ENCODE measurements at places on chromosomes 4 and X.

- no peak for DNase-seq
These were observed 177.3 kb upstream of the PABPC5 start for GRCh38 chrX:91257388-91257787.

GRCh38 chr4:152709675-152710438, 30.1 kb upstream of the TMEM154 start:
- DNase-seq = no peak

- DNase-seq = no peak
These were observed 9.6 kb upstream of the TSPYL2 start for GRCh38 chrX:53072418-53073114.

GRCh38 chr4:8033829-8034528, 94.3 kb upstream of the AFAP1 start:
- DNase-seq = no peak

GRCh38 chr4:153451911-153452657, 14.1 kb upstream of the TMEM131L start:
- no peak for DNase-seq

DNA sequence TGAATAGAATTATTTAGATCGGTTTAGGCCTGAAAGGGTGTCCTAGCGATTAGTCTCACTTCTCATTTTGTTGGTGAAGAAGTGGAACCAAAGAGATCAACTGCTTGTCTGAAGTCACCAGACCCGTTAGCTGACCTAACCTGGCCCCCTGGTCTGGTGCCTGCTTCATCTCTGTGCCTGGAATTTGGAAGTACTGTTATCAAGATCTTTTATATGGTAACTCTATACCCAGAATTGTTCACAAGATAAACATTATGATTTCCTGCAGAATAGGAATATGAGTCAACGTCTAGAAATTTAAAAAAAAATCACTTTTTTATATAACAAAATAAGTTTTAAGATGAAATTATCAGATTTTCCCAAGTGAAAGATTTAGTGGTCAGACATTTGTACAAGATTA, 37.2 kb downstream of the LRP2BP start:
- DNase-seq = no peak

DNA sequence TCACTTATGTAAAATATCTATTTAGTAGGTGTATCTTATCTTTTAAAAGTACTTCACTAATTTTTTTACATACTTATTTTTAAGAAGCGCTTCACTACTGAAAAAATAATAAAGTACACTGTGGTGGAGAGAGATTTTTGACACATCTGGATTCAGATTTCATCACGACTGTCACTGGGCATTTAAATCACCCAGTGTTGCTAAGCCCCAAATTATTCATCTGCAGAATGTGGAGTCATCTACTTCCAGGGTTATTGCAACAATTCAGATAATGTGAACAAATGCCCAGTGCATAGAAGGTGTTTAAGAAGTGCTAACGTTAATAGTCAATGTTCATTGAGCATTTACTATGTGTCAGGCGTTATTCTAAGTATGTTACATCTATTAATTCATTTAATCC, 41.8 kb downstream of the AASDH start:
- no peak for DNase-seq

DNA sequence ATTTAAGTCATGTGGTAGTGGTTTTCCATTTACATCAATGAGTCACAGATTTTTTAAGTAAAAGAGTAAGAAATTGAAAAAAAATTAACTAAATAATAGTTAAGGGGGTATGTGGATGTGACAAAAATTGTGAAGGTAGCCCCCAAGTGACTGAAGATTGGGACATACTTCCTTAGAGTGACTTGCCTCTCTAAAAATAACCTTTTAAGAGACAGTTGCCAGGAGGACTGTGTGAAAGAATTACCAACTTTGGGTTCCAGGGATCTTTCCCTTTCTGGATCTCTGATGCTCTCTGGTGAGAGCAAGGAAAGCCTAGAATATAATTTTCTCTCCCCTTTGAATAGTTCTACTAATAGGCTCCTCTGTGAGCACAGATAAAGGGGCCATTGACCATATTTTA, 42.7 kb downstream of the NHSL2 start:
- DNase-seq = no peak

GRCh38 chr4:144504883-144505282, 141.1 kb upstream of the HHIP start:
- DNase-seq = no peak

GRCh38 chr4:91448668-91449330, 855.0 kb upstream of the GRID2 start:
- no peak for DNase-seq

DNA sequence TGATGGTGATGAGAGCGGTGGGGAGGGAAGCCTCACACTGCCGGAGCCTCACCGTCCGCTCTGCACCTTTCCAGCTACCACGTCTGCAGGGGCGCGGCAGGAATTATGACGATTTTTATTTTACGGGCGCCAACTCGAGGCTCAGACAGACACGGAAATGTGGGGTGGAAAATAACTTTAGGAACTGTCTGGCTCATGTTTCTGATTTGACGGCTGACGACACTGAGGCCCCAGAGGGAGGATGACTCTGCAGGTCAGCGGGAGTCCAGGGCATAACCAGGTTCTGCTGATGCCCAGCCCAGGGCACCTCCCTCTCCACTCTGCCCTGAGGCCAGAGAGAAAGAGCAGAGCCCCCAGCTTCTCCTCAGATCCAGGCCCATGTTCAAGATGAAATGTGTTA, 43.9 kb downstream of the C4orf50 start:
- DNase-seq = no peak

GRCh38 chr4:94576210-94576609, 124.5 kb downstream of the PDLIM5 start:
- no peak for DNase-seq

GRCh38 chr4:153733751-153734448, 25.9 kb downstream of the RNF175 start:
- DNase-seq = no peak

DNA sequence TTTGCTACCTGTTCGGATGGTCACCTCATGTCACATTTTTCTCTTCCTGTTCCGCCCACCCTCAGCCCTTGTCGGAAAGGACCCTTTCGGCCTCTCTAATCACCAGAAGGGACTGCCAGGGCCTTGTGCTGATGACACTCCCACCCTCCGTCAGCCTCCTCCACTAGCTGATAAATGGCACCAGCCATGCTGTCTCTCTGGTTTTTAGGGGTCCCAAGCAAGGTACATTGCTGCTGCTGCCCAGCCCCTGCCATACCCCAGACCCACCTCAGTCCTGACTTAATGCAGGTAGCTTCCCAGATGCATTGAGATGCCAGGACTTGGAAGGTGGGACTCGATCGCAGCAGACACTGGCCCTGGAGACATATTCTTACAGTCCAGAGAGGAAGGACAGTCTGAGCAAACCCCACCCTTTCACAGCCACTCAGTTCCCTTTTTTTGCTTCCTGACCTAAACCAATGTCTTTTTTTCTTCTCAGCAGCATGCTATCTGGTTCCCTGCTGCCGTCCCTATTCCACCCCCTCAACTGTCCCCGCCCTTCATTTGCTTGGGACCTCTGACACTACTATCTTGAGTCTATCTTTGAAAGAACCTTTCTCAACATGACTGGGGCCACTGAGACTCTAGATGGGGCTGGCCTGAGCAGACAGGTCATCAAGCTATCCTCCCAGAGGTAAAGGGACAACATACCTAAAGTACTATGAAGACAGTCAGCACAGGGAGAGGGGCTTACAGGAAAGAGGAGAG, at the start of gene BTK:
BTK (minus strand) TSS at position 397 of the 747 bp plus-strand sequence. CDS start 10,907 bp downstream, outside the sequence.
- DNase-seq = no peak

DNA sequence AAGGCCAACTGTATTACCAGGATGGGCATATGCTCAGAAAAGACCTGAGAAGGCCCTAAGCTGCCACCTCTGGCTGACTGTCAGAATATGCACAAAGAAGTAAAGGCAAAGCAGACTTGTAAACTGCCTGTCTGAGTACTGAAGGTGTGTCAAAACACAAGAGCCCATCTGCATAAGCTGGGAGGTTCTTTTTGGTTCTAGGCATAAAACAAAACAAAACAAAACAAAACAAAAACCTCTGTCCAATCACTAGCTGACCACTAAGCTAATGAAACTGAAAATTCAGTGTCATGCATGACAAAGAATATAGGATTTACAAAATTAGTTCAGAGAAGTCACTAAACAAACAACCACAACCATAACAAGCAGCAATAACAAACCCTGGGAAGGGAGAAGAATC, 20.6 kb downstream of the SH3D19 start:
- no peak for DNase-seq

GRCh38 chrX:3443184-3443583, 96.7 kb upstream of the MXRA5 start:
- no peak for DNase-seq

DNA sequence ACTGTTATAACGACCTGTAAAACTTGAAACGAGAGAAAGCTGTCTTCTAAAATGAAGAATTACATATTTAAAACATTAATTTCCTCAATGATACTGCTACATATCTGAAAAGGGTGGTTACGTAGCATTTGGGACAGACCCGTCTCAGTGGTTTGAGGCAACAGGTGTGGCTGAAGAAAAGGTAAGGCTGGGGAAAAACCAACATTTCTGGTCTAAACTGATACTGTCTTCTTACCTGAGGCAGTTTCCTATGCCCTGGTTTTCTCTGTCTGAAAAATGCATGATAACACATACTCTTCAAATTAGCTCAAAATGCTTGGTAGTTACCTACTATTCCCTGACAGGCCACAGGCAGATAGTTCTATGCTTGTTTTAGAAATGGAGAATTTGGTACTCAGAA, 30.4 kb downstream of the PLS3 start:
- DNase-seq = no peak

- no peak for DNase-seq
These were observed 6.2 kb downstream of the ZNF275 start for GRCh38 chrX:153340111-153340510.

DNA sequence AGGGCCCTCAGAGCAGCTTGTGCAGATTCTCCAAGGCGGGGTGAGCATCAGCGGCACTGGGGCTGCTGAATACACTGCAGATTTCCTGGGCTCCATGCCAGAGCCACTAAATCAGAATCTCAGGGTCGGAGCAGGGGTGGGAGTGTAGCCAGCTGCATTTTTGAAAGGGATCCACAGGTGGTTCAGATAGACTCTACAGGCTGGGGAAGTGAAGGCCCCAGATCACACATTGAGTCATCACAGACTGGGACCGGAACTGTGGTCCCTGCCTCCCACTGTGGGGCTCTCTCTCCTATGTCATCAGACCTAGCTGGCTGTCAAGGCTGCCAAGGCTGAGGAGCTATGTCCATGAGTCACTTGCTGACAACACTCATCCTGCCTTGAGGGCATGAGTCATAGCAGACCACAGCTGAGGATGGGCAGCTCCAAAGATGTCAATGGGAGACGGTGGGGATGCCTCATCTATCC, 162.3 kb upstream of the MAMLD1 start:
- DNase-seq = peak; percentile 23

DNA sequence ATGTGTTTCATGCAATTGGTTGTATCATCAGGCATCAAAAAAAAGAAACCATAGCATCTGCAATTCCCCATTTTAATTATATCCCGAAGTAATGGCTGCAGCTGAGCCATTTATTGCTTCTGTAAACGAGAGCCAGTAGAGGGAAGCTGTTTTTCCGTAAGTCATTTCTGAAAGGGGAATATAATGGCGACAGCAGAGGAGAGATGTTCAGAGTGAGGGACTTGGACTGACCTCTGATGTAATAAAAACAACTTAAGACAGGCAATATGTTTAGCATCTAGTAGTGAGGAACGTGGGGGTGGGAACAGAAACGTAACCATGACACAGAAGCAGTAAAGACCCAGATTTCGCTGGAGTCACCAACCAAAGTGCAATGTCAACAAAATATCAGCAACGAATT, 31.5 kb upstream of the NAA11 start:
- DNase-seq = no peak

DNA sequence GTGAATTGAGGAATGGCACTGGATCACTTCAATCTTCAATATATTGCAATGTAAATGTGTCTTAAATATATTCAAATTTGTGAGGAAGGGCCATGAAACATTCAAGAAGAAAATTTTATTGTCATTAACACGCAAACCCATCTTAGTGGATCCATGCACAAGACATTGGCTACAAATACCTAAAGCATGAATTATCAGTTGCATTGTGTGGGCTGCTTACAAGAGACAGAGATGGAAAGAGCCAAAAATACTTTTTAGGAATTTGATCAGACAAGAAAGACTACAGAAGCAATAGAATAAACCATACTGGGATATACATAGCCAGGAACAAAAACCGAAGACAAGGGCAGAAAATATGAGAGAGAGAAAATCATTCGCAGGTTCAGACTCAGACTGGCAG, 616.2 kb upstream of the GRIA3 start:
- DNase-seq = no peak

DNA sequence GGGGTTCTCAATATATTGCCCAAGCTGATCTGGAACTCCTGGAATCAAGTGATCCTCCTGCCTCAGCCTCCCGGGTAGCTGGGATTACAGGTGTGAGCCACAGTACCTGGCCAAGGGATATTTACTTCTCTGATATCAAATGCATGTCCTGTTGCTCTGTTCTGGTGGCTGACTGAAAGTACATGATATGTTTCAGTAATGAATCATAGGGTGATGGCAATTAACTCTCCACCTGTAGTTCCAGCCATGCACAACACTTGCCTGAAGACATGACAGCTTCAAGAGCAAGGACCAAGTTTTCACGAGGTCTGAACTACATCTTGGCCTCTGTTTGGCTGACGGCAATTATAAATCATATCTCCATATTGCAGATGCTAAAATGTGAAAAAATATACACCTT, 9.1 kb downstream of the ZCCHC4 start:
- no peak for DNase-seq

DNA sequence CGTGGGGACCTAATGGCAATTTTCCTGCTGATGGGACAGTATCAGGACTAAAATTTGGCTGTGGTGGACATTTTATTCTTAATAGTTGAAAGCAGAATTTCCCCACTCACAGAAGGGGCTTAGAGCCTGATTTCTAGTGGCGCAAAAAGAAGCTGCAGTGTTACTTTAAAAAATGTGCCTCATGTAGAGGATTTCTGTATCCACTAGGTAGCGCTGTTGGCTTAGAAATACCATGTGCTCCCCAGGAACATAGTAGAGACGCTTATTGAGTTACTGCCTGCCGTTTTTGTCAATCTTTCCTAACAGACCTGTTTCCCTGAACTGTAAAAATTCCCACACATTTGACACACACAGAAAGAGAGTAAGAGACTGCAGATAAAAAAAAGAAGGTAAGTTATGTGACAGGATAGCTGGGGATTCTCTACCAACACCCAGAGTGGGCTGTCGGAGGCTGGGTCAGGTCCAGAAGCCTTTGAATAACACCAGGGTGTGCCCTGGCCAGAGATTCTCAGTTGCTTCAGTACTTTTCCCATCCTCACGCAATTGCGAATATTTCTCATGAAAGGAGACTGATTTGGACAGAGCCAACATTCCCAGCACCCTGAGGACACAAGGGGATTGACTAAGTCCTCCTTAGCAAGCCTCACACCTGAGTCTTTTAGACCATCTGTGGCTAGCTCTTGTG, 88.4 kb downstream of the ZXDA start:
- DNase-seq = no peak

DNA sequence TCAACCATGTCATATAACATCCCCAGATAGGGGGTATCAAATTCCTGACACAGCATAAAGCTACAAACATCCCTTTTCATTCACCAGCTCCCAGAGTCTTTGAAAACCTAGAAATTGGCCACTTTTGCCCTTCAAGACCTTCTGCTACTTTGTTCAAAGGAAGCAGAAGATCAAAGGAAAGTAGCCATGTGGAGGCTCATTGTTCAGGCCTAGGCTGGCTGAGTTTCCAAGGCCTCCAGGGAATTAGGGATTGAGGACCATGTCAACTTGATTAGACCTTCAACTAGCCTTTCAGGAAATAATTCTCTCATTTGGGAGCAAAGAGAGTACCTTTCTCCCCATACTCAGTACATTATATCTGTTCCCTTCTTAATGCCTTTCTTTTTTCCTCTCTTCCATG, 66.8 kb upstream of the ATXN3L start:
- DNase-seq = no peak
